ENCODE measurements at places on chromosomes 3 and 15.
A peak's percentile ranks its signal among the peaks of the same experiment; 100 is the strongest.

- DNase-seq: no peak
Observed at GRCh38 chr3:168933614-168934013, 729.9 kb downstream of the MECOM start.

DNA sequence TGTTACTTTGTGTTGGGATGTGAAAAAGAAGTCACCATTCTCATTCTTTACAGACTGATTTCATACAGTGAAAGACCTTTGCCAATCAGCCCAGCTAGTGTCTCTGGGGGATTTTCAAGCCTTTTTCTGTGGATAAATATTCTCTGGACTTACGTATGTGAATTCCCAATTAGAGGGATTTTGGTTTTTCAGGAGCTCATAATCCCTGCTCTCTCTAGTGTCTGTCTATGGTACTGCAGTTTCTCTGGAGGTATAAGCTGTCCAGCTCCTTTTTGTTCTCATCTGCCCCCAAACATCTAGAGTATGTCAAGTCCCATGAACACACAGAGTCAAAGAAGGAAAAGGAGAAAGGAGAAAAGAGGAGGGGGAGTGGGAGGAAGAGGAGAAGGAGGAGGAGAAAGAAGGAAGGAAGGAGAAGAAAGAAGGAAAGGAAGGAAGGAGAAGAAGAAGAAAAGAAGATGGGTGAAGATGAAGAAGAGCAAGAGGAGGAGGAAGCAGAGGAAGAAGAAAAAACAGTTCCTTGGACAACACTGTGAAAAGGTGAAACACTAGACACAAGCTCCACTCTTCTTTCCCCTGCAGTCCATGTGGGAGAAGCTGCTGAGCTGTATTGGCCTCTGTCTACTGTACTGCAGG, 218.6 kb downstream of the GREM1 start:
- DNase-seq: no peak

DNA sequence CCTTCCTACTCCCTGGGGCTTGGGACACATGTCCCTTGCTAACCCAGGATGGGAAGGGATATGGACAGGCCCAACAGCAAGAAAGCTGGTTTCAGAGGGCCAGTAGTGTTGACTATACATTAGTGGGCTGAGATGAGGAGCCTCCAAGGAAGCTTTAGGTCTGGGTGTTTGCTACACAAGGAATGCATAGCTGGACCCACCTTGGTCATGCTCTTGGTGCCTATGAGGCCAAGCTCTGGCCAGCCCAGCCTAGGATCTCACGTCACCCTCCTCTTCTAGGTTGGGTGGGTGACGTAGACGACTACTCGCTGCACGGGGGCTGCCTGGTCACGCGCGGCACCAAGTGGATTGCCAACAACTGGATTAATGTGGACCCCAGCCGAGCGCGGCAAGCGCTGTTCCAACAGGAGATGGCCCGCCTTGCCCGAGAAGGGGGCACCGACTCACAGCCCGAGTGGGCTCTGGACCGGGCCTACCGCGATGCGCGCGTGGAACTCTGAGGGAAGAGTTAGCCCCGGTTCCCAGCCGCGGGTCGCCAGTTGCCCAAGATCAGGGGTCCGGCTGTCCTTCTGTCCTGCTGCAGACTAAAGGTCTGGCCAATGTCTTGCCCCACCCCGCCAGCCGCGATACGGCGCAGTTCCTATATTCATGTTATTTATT, 653 bp upstream of the WDR6 start:
- no peak for DNase-seq

DNA sequence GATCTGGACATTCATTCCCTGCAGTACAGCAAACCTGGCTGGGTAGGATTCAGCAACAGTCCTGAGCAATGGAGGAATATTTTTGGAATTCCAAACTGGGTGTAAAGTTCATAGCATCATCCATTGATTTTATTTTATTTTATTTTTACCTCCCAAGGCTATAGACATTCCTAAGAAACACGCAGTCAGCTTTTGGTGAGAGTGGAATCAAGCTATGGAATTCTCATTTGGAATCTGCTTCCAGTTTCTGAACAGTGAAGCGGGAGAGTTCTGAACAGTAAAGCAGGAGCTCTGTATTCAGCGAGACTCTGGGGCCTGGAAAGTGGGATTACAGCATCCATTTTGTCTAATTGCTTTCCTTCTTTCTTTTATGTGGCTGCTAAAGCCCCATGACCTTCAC, 1.4 kb upstream of the PDZRN3 start:
- no peak for DNase-seq

- peak; percentile 5 for DNase-seq
Observed at GRCh38 chr3:4776980-4777581, 202.2 kb upstream of the BHLHE40 start.

DNA sequence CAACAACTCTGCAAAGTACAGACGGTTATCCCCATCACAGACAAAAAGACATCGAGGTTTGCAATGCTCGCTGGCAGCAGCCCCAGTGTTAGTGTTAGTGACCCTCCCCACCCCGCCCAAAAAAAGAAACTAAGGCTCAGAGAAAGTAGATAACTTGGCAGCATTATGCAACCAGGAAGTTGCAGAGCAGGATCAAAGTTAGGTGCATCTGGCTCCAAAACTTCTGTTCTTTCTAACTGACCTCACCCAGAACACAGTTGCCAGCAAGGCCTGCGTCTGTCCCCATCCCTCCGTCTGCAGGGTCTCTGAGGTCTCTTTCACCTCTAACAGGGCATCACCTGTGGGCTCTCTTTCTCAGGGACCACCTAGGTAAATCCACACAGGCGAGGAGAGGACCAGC, 51.5 kb downstream of the BDH1 start:
- DNase-seq: no peak

DNA sequence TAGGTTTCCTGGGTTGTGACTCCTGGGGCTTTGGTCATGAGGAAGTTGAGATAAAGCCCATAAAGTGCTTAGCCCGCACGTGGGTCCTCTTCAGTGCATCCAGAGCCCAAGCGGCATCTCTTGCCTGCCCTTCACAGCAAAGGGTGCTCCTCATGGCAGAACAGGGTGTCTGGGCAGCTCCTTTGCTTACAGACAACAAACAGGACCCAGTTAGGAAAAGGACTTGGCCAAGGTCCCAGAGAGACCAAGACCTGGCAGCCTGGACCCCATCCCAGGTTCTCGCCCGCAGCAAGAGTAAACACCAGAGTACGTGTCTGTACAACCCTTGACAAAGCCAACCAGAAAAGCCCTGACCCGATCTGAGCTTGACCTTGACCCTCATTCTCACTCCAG, 27.0 kb downstream of the ALS2CL start:
- DNase-seq: no peak

- no peak for DNase-seq
Observed at GRCh38 chr3:159829539-159830227, 159.0 kb upstream of the IL12A start.

DNA sequence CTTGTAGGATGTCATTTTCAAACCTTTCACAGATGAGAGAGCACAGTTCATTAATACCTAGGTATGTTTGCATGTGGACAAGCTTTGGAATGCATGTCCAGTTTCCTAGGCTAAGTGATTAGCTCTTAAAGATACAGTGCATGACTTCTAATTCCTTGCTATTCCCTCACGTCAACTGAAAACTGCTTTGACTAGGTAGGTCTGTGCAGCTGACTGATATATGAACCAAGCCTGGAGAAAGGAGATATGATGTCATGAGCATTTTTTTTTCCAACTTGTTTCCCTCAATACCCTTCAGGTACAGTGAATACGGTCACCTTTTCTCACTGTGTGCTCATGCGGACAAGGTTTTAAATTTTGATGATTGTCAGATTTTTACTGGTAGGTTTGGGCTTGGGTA, 41.6 kb upstream of the TASOR start:
- no peak for DNase-seq

GRCh38 chr15:42749266-42749665, 12.3 kb upstream of the CDAN1 start:
- DNase-seq: no peak

- no peak for DNase-seq
Observed at GRCh38 chr15:22228101-22228762, 147.9 kb downstream of the OR4M2 start.

- DNase-seq: no peak
Observed at GRCh38 chr3:7749931-7750695, 751.5 kb upstream of the LMCD1 start.

DNA sequence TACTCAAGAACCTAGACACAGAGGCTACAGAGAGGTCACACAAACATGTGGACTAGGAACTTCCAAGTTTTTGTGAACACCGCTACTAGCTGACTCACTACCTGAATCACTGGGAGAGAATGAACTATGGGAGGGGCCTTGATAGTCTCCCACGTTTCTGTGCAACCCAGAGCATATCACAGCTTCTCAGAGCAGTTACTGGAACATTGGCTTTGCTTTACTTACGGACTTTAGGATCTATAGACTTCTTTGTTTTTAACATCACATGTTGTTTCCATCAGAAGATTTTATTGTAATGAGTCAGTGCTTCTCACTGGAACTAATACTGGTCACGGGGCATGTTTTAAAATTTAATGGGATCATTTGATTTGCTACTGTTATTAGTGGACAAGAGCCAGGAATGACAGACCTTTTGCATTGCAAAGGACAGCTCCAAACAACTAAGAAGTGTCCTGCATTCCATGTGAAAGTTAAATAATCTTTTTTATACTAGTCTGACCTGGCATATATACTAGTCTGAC, 35.6 kb downstream of the RTP4 start:
- no peak for DNase-seq

DNA sequence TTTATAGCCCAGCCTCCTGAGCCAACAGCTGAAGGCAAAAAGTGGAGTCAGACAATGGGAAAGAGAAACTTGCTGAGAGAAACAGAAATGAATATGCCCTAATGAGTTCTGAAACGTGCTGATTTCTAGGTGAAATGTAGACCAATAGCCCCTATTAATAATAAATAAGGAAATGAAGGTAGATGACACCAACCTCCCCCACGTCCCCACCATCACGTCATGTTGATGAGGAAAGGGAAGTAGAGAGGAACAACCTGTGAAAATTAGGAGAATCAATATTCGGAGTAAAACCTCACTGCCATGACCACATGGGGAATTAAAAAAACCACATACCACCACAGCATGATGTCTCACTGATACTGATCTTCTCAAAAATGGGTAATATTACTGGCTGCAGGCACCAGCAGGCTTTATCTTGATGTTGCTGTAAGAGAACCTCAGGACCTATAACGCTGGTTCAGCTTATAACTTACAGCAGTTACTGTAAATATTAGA, 64.0 kb downstream of the KAT2B start:
- DNase-seq: peak; percentile 15

DNA sequence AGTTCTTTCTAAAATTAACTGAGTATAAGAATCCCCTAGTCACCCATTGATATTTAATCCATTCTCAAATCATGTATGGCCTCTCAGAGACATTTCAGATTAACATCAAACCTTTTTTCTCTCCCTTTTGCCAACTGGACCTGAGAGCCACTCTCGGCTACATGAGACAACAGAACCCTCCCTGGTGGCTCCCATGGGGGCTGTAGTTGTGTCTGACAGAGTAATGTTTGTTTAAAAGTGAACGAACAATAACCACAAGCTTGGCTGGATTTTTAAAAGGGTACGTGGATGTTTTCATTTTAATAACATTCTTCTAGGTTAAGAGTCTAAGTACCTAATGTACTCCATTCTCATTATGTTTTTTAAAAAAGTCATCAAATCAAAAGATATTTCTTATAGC, 37.1 kb downstream of the P3H2 start:
- no peak for DNase-seq

- no peak for DNase-seq
Observed at GRCh38 chr3:29655015-29655747, 374.3 kb downstream of the RBMS3 start.

DNA sequence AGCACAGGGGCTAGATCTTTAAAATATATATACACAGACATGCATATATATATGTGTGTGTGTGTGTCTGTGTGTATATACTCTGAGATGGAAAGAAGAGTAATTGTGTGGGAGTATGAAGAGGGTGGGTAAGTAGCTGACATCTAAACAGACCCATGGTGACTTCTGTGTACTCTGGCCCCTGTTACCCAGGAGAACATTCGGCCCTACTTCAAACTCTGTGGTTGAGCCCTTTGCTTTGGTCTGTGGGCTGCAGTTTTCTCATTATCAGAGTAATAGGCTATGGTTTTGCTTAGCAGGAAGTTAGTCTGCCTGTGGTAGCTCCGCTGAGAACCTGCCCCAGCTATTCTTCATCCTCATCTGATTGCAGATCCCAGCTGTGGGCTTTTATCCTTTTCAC, 141.4 kb downstream of the RBPMS2 start:
- DNase-seq: no peak

- DNase-seq: no peak
Observed at GRCh38 chr3:117708601-117709000, 999.0 kb downstream of the TUSC7 start.

GRCh38 chr3:38458796-38459498, 5.3 kb downstream of the ACVR2B start:
- no peak for DNase-seq

- DNase-seq: no peak
Observed at GRCh38 chr3:123909785-123910184, 25.7 kb upstream of the MYLK start.

GRCh38 chr15:86159468-86159867, 79.8 kb downstream of the AGBL1 start:
- no peak for DNase-seq

DNA sequence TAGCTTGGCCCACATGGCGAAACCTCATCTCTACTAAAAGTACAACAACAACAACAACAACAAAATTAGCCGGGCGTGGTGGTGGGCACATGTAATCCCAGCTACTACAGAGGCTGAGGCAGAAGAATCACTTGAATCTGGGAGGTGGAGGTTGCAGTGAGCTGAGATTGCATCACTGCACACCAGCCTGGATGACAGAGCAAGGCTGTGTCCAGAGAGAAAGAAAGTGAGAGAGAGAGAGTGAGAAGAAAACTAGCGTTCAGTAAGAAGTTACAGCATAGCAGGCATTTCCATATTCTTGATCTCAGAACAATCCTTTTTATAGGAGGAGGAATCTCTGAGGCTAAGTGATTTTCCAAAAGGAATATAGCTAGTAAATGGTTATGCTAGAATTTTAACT, 1076.1 kb downstream of the AGBL1 start:
- no peak for DNase-seq

DNA sequence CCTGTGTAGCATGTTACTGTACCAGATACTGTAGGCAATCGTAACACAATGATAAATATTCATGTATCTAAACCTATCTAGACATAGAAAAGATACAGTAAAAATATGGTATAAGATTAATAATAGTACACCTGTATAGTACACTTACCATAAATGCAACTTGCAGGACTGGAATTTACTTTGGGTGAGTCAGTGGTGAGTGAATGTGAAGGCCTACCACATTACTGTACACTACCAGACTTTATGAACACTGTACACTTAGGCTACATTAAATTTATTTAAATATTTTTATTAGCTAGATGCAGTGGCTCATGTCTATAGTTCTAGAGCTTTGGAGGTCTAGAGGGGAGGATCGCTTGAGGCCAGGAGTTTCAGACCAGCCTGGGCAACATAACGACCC, 186.6 kb upstream of the ROPN1 start:
- DNase-seq: no peak

GRCh38 chr3:122608916-122609315, 31.5 kb downstream of the PARP15 start:
- DNase-seq: no peak

GRCh38 chr15:90013503-90013937, 12.4 kb downstream of the ZNF710 start:
- no peak for DNase-seq

- DNase-seq: no peak
Observed at GRCh38 chr3:87828046-87828445, 230.8 kb downstream of the CGGBP1 start.

Measured in activated CD4-positive, alpha-beta T cell treated with anti-CD3 and anti-CD28 coated beads, Interleukin-2, amount 50 U/mL, for 24 hours (primary cell).